ELR (cell line): ENCODE measurements at places on chromosomes 6 and 20.

- DNase-seq, result no peak
Observed at GRCh38 chr6:88910922-88911778, 52.3 kb downstream of the RNGTT start.

DNA sequence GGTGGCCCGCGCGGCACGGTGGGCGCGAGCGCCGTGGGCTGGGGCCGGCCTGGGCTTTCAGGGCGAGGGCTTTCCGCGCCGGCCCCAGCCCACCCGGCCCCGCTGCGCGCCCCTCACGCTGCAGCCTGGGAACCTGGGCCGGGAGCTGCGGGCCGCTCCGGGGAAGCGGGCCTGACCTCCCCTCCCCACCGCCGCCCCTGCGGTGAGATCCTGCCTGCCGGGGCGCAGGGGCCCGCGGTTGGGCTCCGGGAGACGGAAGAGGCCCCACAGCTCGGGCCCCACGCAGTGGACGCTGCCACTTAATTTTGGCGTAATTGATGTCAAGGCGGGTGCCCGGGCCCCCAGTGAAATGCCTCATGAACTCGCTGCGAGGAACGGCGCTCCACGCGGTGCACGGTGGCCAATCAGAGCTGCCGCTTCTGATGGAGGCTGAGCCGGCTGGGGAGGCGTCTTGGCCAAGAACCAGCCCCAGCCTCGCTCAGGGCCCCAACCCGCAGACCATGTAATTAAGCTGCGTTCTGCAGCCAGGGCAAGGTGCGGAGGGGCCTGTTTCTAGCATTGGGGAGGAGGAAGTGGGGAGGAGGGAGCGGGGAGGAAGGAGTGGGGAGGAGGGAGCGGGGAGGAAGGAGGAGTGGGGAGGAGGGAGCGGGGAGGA is 96.1 kb upstream of the BHLHE23 start:
- peak; percentile 35 for DNase-seq

DNA sequence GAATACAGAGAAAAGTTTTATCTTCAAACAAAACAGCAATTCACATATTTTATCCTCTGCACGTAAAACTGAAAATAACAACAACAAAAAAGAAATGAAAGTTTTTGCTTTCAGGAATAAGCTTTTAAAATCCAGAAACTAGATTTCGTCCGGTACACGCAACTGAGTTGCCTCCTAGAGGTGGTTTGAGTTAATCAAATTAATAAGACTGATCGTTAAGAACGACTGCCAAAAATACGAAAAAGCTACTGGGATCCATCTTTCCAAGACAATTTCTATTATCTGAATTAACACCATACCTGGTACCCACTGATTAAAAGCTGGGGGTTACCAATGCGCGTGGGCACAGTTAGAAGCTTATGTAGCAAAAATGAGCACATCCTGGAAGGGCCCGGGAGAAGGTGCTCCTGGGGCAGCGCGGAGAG is 669 bp downstream of the PDCD2 start:
- DNase-seq, result peak; percentile 29

- DNase-seq, result no peak
Observed at GRCh38 chr20:23227274-23227673, 123.3 kb upstream of the NXT1 start.

GRCh38 chr20:48339986-48340882 is 487.6 kb downstream of the PREX1 start:
- no peak for DNase-seq

- peak; percentile 49 for DNase-seq
Observed at GRCh38 chr6:98946879-98947410, 801 bp downstream of the FBXL4 start.

DNA sequence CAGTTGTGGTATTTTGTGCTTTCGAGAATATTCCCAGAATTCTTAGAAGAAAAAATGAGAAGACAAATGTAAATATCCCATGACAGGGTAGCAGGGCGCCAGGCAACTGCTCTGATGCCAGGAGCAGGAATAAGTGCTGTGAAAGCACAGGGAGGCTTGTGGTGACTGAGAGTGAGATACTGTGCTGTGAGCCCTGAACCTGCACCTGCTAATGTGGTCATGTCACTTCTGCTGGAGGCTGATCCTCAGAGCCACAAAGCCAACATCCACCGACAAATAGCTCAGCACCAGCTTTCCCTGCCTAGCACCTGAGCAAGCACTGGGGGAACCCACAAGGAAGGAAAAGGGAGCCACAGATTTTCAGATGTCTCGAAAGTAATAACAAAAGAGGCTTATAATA is 368.6 kb upstream of the CDH4 start:
- DNase-seq, result no peak

- DNase-seq, result no peak
Observed at GRCh38 chr6:41255638-41256246, 27.6 kb downstream of the TREML4 start.

GRCh38 chr6:21436625-21437024 is 156.9 kb upstream of the SOX4 start:
- no peak for DNase-seq

GRCh38 chr6:87723170-87724078 is 21.4 kb upstream of the AKIRIN2 start:
- peak; percentile 95 for DNase-seq

DNA sequence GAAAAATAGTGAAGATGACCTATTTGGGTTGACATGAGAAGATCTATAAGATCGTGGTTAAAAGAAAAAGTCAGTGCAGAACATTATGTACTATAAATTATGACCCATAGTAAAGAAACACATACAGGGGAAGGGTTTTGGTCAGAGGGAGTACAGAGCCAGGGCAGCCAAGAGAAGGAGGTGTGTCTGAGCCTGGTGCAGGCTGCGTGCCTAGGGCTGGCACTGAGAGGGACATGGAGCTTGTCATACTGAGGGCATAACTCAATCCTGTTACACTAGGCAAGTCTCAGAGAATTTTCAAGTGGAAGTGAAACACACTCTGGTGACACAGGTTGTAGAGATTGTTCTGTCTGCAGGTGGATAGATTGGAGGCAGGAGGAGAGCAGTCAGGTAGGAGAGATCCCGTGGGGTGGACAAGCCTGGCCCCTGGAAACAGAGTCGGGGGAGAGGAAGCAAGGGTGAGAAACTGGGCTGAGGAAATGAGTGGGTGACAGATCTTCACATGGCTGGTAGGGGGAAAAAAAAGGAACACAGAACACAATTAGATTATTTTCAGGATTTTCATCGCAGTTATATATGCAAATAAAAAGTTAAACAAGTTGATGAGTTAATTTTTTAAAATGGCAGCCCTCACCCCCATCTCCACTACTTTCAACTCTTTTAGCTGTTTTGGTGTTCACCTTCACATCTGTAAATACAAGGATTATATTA is 18.5 kb upstream of the RNF39 start:
- no peak for DNase-seq

DNA sequence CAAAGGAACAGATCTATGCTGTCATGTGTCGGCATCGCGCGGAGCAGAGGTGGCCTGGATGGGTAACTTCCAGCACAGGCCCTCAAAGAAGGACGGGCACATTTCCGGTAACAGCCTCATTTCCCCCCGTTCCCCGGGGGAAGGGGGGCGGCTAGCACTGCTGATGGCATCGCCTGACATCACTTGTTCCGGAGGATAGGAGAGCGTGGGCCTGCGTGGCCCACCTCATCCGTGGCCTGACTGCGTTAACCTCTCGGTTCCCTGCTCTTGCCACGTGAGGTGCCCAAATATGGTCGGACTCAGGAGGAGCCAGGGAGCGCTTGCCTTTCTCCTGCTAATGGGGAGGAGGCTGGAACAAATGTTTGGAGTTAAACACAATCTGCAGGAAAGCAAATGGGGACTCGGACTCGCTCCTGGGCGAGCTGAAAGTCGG is at the start of gene AKAP12:
TSS of gene AKAP12 (plus strand) at position 365 of the 433 bp plus-strand sequence. CDS start 596 bp downstream, outside the sequence.
- no peak for DNase-seq
